ENCODE measurements at places on chromosomes 2 and 18.
A peak's percentile ranks its signal among the peaks of the same experiment; 100 is the strongest.

DNA sequence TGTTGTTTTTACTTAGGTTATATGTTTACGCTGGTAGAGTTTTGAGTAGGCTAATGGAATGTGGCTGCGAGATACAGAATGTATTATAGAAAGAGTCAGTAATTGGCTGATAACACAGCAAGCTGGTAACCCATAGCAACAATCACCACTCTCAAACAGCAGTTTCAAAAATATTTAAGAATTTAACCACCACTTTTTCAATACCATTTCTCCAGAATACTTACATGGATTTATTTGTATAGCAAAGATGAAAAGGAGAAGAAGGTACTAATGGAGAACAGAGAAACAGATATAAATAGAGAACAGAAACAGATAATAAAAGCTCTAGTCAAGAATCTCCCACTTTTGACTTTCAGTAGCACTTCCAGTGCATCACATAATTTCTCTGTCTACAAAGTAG lies 188.3 kb upstream of the SLC39A10 start:
- DNase-seq = no peak

- DNase-seq = no peak
Measured at GRCh38 chr2:187900021-187900420, 345.8 kb upstream of the TFPI start.

DNA sequence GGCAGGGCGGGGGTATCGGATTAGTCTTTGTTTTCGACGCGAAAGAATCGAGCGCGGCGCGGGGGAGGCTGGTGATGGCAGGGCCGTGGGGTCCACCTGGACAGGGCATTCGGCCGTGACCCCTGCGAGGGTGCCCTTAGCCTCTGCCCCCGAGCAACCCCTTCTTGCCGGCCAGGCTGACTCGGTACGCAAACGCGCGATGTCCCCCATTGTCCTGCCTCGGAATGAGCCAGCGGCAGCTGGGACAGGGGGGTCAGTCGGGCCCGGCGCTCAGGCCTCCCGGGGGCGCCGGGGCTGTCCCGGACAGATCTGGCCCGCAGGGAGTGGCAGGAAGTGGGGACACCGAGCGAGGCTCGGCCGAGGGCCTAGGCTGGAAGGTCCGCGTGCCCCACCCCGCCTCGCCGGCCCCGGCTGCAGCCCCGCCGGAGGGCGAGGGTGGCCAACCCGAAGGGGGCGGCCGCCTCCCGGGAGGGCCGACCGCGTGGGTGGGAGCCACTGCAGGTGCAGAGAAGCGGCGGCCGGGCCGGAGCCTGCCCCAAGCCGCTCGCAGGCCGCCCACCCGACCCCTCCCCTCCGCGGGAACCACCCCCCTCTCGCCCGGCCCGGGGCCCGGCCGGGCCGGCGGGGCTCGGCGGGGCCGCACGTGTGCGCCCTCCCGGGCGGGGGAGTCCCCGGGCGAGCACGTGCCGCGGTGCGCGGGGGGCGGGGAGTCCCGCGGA lies at the start of gene TET3:
TSS of gene TET3 (plus strand) at position 708 of the 719 bp plus-strand sequence. CDS start 1,494 bp downstream, outside the sequence.
- DNase-seq = peak; percentile 36

DNA sequence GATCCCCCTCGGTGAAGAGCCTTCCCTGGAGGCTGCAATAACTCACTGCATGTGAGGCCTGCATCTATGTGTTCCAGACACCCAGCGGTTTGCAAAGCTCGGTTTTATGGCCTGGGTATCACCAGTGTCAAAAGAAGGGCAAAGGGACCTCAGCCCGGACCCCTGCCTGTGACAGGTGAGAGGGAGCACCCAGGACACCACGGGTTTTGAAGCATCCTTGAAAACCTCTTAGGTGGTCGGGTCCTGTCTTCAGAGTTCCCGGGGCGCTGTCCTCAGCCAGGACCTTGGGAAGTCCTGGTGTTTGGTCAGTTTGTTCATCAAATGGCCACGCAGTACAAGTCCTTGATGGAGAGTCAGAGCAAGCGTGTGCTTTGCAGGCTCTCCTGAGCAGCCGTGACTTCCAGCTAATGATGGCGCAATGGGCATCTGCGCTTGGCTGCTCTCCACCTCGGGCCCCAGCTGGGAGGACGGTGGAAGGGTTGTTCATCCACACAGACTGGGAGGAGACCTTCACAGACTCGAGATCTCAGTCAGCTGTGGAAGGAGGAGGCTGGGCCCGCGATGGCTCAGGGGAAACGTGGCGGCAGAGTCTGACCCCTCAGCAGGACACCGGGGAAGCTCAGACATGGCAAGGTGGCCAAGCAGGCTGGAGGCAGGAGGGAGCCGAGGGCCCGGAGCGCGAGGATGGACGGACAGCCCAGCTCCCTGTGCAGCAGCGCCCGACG lies 113.1 kb upstream of the GPC1 start:
- no peak for DNase-seq

DNA sequence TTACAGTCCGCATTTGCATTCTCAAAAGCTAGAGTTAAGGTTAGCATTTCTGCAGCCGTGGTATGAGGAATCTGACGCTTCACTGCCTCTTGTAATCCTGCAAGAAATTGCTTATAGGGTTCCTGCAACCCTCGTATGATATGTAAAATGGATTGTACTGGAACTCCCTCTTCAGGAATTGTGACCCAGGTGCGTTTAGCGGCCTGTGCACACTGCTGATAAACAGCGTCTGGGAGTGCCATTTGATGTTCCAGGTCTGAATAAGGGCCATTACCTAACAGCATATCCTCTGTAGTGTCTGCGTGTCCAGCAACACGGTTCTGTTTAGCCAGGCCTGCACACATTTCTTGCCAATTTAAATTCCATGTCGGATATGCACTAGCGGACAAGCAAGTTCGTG lies 42.5 kb downstream of the CXCR4 start:
- no peak for DNase-seq

GRCh38 chr2:143255899-143256298 lies 126.7 kb downstream of the ARHGAP15 start:
- no peak for DNase-seq
